ENCODE measurements at places on chromosomes 3 and 15. TPM values are rescaled to one million over a fixed set of nuclear protein-coding genes. Genes with fewer than 3 reads are reported as not detected.

CYP8B1 gene
- total RNA-seq = not detected

SCAANT1 gene
- total RNA-seq = not detected

TRIM59 gene
- total RNA-seq = 32.5 TPM

ELP6 gene
- 48.1 TPM for total RNA-seq

PRSS50 gene
- not detected for total RNA-seq

COL7A1 gene
- total RNA-seq = 1.9 TPM

PP2D1 gene
- total RNA-seq = not detected

RTP4 gene
- 0.22 TPM for total RNA-seq

CPA3 gene
- total RNA-seq = 1.7 TPM

TWF2 gene
- total RNA-seq = 82.6 TPM

RLBP1 gene
- not detected for total RNA-seq

DPPA2 gene
- total RNA-seq = not detected

FOXB1 gene
- total RNA-seq = not detected

MUC20 gene
- 0.81 TPM for total RNA-seq

SLITRK3 gene
- total RNA-seq = not detected

RASGRP1 gene
- 0.38 TPM for total RNA-seq

CCR9 gene
- total RNA-seq = not detected

LMAN1L gene
- total RNA-seq = not detected

RCN2 gene
- total RNA-seq = 69.8 TPM

GADL1 gene
- total RNA-seq = not detected

MITF gene
- total RNA-seq = 2.5 TPM

CKMT1A gene
- total RNA-seq = not detected

PHLDB2 gene
- total RNA-seq = 72.0 TPM

OR5K2 gene
- not detected for total RNA-seq

ASB14 gene
- total RNA-seq = not detected

TM6SF1 gene
- total RNA-seq = 26.8 TPM

CLRN1 gene
- total RNA-seq = not detected

ANKRD63 gene
- total RNA-seq = not detected

MRAS gene
- total RNA-seq = 15.5 TPM

ZNF662 gene
- total RNA-seq = 0.83 TPM

EPHA6 gene
- 0.28 TPM for total RNA-seq

PAQR5 gene
- 0.09 TPM for total RNA-seq

AHSG gene
- total RNA-seq = not detected

GRAMD2A gene
- total RNA-seq = 0.29 TPM

IL5RA gene
- not detected for total RNA-seq

GOLGA6A gene
- total RNA-seq = not detected

Data from endothelial cell of umbilical vein (primary cell).